ENCODE measurements at places on chromosomes 2 and 18.

- peak; percentile 43 for DNase-seq
Measured at GRCh38 chr2:212294816-212295215, 243.8 kb downstream of the ERBB4 start.

- DNase-seq: no peak
Measured at GRCh38 chr2:239169311-239170048, 231.3 kb downstream of the HDAC4 start.

- DNase-seq: no peak
Measured at GRCh38 chr2:74242354-74243071, 44.1 kb downstream of the MTHFD2 start.

GRCh38 chr2:172560721-172561120 is 4.8 kb downstream of the PDK1 start:
- DNase-seq: no peak

- no peak for DNase-seq
Measured at GRCh38 chr18:47628240-47628781, 302.1 kb downstream of the SMAD2 start.

GRCh38 chr2:213199871-213200270 is 48.5 kb upstream of the IKZF2 start:
- no peak for DNase-seq

GRCh38 chr2:189876271-189876670 is 92.0 kb downstream of the PMS1 start:
- no peak for DNase-seq

DNA sequence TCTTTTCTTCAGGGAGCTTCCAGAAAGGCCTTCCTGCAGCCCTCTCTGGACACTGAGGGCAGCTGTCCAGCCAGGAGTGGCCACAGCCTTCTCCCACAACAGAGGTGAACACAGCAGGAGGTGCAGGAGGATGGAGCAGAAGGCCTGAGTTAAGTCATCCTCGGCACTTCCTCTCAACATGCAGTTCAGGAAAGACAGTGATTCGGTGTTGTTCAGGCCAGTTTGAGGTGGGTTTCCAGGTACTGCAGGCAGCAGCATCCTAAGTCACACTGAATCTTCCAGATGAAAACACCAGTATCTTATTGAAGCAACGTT is 225.3 kb upstream of the PXDN start:
- DNase-seq: no peak

DNA sequence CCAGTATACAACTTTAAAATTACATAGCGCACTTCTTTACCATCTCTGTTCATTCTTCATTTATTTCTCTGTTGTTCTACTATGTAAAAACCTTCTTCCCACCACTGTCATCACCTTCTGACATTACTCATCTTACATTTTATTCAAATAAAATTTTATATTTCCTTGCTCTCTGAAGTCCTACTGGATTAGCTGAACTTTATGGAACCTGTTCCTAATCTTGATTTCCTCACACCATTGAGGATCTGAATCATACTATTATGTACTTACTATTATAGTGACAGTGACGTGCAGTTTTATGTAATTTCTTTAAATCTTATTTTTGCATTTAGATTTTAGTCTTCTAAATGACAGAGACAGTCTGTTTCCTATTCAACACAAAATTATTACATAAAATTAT is 98.3 kb downstream of the DYNAP start:
- DNase-seq: no peak

GRCh38 chr2:17051538-17051937 is 385.9 kb upstream of the CYRIA start:
- DNase-seq: no peak

DNA sequence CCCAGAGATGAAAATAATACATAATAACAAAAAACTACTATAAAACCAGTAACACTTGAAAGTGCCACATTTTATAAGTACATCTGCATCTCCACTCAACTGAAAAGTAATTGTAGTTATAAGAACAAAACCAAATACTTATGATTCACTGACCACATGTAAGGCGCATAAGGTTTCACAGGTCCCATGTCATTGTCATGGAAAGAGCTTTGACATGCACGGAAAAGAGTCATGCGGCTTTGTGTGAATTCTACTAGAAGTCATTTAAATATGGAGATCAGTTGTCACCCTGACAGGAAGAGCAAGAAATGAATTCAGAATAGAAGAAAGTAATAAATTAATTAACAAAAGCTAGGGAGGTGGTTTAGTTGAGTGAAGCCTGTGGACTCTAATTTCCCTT is 459.1 kb downstream of the CDH2 start:
- no peak for DNase-seq

DNA sequence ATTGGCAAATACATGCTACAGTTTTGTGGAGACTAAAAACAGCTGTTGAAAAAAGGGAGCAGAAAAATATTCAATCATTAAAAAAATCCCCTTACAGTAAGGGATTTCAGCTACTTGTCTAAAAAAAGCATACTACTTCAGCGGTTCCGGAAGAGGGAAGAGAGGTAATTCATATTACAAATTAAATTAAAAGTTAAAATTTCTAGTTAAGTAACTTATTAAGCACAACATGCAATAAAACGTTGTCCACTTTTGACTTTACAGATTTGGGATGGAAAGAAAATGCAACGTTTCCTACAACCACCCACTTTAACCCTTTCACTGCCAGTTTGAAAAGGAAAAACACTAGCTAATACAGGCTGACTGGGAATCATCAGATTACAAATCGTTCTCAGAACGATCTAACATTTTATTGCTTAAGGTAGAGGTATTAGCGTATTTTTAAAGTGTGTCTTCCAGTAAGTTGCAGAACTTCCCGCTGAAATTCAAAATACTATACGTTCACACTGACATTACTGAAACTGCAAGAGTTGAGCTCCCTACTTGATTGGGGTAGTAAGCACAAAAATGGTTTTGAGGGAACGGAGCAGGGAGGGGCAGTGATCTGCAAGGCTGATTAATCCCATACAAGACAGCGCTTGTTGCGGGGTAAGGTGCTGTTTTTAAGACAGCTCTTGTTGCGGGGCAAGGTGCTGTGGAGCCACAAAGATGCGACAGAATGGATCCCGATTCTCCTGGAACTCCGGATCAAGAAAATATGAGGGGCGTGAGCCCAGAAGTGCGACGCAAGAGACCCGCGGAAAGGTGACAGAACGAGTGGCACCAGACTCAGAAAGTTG is 743 bp downstream of the HADHA start:
- no peak for DNase-seq

DNA sequence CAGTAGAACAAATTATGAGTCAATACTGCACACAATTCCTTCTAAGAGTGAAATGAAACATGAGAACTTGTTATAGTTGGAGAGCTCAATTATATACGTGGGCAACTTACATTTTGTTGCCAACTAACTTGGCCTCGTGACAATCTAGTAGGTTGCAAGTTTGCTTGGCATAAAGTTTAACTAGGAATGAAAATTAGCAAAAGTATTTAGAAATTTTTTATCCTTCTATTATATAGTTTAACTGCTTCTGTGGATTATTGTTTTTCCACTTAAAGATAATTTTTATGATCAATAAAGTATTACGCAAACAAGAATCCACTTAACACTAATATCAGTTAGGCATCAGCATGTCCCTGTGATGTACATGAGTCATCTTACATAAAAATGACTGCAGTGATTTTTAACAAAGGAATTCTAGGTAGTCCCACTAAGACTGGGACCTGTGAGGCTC is 41.1 kb downstream of the FAM124B start:
- no peak for DNase-seq

DNA sequence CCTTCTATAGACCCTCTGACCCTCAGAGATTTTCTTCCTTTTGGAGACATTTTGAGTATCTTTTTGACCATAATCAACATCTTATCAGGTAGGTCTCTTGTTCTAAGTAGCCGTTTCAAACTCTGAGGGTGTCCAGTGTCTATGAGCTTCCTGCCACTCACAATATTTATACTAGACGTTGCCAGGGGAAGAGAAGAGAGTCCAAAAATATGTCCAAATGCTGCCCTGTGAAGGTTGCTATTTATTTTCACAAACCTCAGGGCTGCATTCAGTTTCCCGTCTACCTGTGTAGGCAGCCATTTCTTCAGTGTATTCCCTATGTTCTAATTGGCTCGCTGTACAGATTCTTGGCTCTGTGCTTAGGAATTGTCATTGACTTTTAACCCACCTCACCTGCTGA is 986 bp upstream of the DSG1 start:
- no peak for DNase-seq

DNA sequence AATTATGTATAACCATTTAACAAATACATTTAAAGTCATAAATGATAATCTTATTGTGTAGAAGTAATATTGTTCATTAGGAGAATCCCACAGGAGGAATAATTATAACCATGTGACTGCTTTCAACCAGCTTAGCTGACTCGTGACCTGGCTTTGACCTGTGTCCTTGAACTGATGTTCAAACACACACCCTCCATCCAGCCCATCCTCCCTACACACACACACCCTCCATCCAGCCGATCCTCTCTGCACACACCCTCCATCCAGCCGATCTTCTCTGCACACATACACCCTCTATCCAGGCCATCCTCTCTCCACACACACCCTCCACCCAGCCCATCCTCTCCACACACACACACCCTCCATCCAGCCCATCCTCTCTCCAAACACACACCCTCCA is 83.5 kb downstream of the EIPR1 start:
- no peak for DNase-seq

GRCh38 chr2:239531456-239532241 is 130.8 kb upstream of the HDAC4 start:
- DNase-seq: no peak

GRCh38 chr2:230899786-230900185 is 25.3 kb downstream of the GPR55 start:
- DNase-seq: no peak

- no peak for DNase-seq
Measured at GRCh38 chr2:53422979-53423378, 344.6 kb upstream of the CHAC2 start.

GRCh38 chr2:160494201-160494644 is 616 bp upstream of the RBMS1 start:
- DNase-seq: no peak

DNA sequence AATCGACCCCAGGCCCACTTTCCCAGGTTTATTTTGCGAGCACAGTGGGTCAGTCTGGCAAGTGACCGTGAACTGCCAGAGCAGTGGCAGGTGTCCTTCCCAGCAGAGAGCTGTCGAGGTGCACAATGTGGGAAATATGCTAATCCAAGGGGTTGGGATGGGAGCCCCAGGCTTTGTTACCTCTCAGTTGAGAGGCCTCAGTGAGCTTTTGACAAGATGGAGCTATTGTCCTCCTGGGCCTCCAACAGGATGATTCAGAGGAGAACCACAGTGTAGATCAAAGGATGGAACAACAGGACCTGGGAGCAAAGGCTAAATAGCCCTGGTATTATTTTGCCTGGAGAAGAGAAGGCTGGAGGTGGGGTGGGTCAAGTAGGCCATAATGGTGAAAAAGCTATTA is 150.8 kb downstream of the NCKAP5 start:
- DNase-seq: no peak

- DNase-seq: peak; percentile 34
Measured at GRCh38 chr18:65235966-65236624, 514.7 kb upstream of the CDH7 start.

DNA sequence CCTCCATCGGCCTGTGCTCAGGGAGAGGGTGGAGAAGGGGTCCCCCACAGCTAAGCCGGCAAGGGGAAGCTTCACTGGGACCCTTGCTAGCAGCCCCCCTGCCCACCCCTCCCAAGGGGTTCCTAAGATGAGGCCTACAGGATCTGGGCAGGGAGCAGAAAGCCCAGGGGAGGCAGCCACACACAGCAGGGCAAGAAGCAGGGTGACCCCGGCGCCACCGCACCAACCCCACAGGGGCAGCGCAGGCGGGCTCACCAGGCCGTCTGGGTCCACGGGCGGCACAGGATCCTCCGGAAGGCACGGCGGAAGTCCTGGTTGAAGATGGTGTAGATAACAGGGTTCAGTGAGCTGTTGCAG is 1.8 kb downstream of the ADRA2B start:
- DNase-seq: no peak

DNA sequence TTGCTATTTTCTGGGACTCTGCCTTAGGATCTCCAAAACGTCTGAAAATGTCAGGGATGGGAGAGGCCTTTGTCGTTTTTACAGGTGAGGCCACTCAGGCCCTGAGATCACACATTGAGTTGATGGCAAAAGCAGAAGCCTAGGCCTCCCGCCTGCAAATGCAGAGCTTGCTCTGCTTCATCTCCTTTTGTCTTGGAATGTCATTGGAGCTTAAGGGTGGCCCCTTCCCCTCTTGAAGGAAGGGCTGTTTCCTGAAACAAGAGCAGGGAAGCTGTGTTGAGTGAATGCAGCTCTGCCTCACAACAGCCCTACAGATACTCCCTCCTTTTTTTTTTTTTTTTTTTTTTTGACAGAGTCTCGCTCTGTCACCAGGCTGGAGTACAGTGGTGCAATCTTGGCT is 123.5 kb downstream of the GLI2 start:
- DNase-seq: no peak

- no peak for DNase-seq
Measured at GRCh38 chr2:47283659-47284058, 119.3 kb upstream of the MSH2 start.

- no peak for DNase-seq
Measured at GRCh38 chr2:99868260-99868659, 274.1 kb downstream of the AFF3 start.

DNA sequence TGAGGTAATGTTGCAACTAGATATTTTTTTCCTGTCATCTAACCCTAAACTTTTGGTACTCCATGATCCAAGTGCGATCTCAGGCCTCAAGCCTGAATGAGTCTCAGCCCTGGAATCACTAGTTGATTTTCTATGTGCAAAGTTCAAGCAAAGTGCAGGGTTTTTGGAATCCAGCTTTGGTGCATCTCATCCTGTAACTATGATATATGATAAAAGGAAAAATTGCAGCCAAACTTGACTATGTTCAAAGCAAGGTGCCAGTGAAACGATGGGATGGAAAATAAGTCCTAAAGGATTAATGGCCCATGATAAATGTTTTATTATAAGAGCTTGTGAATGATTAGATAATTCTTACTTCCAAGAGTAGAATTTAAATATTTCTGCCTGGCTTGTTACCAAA is 78.9 kb upstream of the NT5C1B start:
- DNase-seq: no peak

DNA sequence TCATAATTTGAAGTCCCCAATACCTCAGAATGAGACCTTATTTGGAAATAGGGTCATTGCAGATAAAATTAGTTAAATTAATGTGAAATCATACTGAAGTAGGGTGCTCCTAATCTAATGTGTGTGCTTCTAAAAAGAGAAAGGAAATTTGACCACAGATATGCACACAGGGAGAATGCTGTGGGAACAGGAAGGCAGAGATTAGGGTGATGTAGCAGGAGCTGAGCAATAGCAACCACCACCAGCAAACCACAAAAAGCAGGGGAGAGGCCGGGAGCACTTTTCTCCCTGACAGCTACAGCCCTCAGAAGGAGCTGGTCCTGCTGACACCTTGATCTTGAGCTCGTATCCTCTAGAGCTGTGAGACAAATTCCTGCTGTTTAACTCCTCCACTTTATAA is 24.6 kb upstream of the SCG2 start:
- DNase-seq: no peak

- DNase-seq: peak; percentile 4
Measured at GRCh38 chr2:240060977-240061591, 7.8 kb upstream of the OR6B3 start.

DNA sequence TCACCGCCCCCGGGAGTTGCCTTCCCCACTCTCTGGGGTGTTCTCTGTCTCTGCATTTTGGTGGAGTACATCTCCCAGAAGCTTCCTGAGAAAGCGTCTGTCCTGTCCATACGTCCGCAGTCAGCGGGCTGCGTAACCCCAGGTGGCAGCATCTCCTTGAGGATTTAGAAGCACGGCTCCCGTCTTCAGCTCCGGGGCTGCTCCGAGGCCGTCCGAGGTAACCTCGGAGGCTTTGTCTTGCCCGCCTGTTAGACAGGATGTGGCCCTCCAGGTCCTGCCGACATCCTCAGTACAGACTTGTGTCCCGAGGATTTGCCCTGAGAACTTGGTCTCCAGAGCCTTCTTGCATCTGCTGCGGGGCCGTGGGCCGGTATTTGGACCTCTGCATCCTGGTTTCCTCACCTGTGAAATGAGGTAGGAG is 58.4 kb downstream of the CTDP1 start:
- DNase-seq: no peak

Data from NCI-H1092 (cell line).